SJCRH30 (cell line): ENCODE measurements at places on chromosomes 4 and X. TPM values are rescaled to one million over a fixed set of nuclear protein-coding genes. Genes with fewer than 3 reads are reported as not detected.

The SYTL5 gene
- total RNA-seq = 0.25 and 0.28 TPM in 2 replicates

The GPR50 gene
- total RNA-seq = not detected in 2 replicates

The TASL gene
- not detected in 2 replicates for total RNA-seq

The BEND4 gene
- 0.13 and 0.18 TPM in 2 replicates for total RNA-seq

The SHROOM4 gene
- 6.8 TPM in 2 replicates for total RNA-seq

The NAP1L3 gene
- total RNA-seq = 0.47 and 0.66 TPM in 2 replicates

The CEP135 gene
- total RNA-seq = 16.9 and 24.3 TPM in 2 replicates

The LRAT gene
- total RNA-seq = not detected in 2 replicates

The SUV39H1 gene
- 10.2 and 10.5 TPM in 2 replicates for total RNA-seq

The ARFIP1 gene
- total RNA-seq = 32.5 and 35.4 TPM in 2 replicates

The NDST3 gene
- 1.7 and 1.9 TPM in 2 replicates for total RNA-seq

GRCh38 chr4:7654550-7655445 is 220.1 kb upstream of the PSAPL1 start:
- DNase-seq = no peak

- DNase-seq = peak; percentile 10
These were observed 147.1 kb downstream of the NHS start for GRCh38 chrX:17521871-17522693.

DNA sequence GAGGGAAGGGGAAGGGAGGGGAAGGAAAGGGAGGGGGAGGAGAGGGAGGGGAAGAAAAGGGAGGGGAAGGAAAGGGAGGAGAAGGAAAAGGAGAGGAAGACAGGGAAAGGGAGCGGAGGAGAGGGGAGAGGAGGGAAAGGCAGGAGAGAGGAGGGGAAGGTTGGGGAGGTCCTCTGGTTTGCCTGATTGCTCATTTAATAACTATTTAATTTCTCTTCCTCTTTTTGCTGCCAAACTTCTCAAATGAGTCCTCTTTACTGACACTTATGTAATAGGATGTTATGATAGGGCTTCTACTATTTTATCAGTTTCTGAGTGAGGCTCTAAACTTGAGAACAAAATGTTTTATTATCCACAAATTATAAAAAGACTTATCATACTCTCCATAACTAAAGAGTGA is 35.4 kb upstream of the PPA2 start:
- DNase-seq = no peak

DNA sequence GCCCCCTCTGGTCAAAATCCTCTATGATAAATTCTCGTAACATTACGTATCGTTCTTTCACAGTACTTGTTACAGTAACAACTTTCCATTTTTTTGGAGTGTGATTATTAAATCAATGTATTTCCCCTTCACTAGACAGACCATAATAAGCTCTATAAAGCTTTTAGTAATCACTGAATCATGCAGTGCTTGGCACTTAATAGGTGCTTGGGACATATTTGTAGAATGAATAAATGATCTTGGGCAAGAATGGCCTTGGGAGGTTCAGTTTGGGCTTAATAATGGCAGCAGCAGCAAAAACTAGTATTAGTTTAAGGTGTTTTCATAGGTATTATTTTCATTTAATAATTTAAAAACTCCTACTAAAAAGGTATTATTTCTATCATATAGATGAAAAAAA is 33.4 kb upstream of the SFRP2 start:
- no peak for DNase-seq

DNA sequence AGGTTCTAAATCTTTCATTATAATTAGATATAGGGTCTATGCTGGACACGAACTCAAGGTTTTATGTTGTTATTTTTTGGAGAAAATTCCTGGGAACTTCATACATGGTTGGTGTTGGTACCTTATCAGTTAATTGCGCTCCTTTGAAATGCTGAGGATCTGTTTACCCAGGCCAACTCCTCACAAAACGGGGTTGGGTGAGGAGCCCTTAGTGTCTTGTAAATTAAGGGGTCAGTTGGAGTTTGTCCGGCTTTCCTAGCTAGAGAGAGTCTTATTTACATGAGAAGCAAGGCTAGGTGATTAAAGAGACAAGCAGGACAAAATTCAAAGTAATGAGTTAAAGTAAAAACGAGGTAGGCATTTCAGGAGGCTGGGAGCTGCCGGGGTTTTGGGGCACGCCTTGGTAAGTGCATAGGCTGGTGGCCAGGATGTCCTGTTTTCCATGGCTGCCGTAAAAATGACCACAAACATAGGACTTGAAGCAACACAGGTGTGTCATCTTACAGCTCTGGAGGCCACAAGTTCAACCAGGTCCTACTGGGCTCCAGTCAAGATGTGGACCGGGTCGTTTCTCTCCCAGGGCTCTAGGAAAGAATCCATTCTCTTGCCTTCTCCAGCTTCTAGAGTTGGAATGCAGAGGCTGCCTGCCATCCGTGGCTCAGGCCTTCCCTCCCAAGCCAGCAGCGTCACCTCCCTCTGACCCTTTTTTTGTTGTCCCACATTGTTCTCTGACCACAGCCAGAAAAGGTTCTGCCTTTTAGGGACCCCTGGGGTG is 19.8 kb downstream of the PSAPL1 start:
- no peak for DNase-seq

- DNase-seq = no peak
These were observed 74.1 kb downstream of the DOCK11 start for GRCh38 chrX:118569676-118570075.

GRCh38 chr4:80266902-80267380 is 477 bp downstream of the FGF5 start:
- DNase-seq = peak; percentile 18

DNA sequence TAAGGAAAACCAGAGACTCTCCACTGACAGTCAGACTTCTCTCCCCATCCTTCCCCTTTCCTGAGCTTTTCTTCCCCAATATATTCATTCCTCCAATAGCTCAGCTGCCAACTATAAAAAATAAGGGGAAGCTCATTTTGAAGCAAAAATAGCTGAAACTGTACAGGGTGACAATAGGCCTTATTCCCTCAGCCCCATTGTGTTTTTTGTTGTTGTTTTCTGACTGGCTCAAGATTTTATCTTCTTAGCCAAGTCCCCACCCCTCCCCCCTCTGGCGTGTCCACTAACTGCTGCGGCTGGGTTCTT is 26.2 kb downstream of the PRPS1 start:
- no peak for DNase-seq

GRCh38 chr4:38149997-38150671 is 189.9 kb downstream of the PTTG2 start:
- DNase-seq = no peak

- no peak for DNase-seq
These were observed 22.9 kb upstream of the KDM5C start for GRCh38 chrX:53247928-53248327.

DNA sequence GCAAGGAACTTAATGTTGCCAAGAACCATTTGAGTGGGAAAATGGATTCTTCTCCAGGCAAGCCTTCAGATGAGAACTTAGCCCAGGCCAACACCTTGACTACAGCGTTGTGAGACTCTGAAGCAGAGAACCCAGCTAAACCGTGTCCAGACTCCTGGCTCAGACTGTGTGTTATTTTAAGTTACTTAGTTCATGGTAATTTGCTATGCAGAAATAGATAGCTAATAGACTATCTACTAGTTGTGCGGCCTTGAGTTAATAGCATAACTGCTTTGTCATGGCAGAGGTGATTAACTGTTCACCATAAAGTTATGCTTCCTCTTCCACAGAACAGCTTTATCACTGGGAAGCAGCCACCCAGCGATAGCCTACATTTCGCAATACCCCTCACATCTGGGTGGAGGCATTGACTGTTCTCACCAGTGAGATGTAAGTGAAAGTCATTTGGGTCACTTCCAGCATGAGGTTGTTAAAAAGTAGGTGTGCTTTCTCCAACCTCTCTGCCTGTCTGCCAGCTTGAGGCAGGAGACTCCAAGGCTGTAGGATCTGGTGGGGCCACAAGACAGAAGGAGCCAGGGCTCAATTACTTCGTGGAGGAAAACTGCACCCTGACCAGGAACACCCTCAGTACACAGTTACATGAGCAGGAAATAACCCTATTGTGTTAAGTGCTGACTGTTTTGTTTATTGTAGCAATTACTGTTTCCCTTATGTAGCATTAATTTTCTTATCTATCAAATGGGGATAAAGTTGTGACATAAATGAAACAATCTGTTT is 94.2 kb downstream of the GPAT3 start:
- DNase-seq = no peak

GRCh38 chrX:153703036-153703370 is 15.3 kb downstream of the SLC6A8 start:
- no peak for DNase-seq

DNA sequence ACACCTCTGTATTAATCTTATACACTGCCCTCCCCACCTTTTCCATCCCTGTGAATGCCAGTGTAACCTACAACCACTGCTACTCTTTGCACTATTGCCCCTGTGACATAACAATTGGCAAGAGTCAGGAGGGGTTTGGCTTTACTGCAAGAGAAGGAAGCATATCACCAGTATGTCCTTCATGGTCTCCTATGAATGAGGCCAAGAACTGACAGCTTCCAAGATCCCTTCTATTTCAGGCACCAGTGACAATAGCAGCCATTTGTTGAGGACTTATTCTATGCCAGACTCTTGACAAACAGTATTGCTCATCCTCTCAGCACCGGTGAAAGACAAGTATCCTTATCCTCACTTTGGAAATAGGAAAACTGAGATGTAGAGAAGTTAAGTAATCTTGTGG is 363.9 kb downstream of the MID1IP1 start:
- DNase-seq = no peak

DNA sequence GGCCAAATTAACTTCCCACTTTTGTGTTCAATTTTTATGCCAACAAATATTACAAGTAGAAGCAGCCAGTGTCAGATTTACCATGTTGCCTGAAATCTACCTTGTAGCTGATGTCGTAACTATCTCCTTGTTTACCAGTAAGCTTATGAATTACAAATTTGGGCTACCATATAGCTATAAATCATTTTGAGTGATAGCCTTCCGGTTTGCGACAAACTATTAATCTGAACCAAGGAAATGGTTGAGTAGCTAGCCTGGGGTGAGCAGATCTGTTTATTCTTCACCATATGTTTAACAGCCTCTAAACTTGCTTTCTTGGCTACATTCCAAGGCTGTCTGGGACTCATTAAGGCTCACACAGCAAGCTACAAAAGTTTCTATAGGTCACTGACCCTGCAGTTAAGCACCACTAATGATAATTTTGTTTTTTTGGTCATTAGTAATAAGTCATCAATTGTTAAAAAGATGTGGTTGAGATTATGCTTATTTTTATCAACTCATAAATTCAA is 218.7 kb upstream of the SPOCK3 start:
- DNase-seq = peak; percentile 29

- no peak for DNase-seq
These were observed 60.8 kb upstream of the DHX15 start for GRCh38 chr4:24644983-24645764.

DNA sequence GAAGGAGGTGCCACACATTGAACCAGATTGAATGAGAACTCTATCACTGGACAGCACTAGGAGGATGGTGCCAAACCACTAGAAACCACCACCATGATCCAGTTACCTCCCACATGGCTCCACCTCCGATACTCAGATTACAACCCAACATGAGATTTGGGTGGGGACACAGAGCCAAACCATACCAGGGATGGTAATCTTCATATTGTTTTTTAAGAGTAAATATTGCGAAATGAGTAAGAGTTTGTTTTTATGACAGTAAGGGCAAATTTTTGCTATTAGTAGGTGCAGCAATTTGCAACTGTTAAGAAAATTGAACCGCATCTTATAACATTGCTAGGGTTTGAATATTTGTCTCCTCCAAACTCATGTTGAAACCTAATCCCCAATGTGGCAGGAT is 891.5 kb downstream of the NLGN4X start:
- DNase-seq = no peak

DNA sequence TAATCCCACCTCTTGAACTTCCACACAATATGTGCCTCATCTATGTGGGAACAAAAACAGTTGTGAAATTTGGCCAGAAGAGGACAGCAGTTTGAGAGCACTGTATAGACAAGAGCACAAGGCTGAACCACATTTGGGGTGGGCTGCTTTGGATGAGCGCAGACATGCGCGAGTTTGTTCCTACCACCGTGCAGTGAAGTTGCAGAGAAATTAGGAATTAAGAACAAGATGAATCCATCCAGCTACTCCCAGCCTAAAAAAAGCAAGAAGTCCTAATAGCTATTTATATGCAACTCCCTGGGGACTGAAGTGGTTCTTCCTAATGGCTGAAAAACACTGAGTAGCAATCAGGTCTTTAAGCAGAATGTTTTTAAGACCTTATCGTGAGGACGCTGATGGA is 1.0 kb downstream of the GAB3 start:
- DNase-seq = no peak

GRCh38 chr4:148800940-148801339 is 358.7 kb upstream of the NR3C2 start:
- DNase-seq = no peak

DNA sequence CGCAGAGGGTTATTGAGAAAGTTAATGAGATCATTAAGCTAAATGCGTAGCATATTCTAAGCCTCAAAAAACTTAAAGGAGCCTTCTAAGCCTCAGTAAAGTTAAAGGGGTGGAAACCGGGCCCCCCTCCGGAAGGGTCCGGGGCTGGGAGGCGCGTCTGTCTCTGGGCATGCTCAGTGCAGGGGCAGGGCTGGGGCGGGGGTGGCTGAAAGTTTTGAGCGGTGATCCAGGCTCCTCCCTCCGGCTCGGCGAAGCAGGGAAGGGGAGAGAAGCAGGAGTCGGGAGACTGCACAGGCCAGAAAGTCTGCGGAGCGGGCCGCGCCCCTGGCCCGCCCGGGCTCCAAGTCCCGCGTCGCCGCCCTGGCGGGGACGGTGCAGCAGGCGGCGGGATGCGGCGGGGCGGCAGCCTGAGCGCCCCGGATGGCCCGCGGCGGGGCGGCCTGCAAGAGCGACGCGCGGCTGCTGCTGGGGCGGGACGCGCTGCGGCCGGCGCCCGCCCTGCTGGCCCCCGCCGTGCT is at the start of gene EVC:
Gene EVC (plus strand): TSS at position 241 of the 518 bp plus-strand sequence. CDS start 180 bp downstream, at position 421.
- DNase-seq = peak; percentile 87

- DNase-seq = no peak
These were observed 548.9 kb downstream of the ARAP2 start for GRCh38 chr4:35695421-35695820.

DNA sequence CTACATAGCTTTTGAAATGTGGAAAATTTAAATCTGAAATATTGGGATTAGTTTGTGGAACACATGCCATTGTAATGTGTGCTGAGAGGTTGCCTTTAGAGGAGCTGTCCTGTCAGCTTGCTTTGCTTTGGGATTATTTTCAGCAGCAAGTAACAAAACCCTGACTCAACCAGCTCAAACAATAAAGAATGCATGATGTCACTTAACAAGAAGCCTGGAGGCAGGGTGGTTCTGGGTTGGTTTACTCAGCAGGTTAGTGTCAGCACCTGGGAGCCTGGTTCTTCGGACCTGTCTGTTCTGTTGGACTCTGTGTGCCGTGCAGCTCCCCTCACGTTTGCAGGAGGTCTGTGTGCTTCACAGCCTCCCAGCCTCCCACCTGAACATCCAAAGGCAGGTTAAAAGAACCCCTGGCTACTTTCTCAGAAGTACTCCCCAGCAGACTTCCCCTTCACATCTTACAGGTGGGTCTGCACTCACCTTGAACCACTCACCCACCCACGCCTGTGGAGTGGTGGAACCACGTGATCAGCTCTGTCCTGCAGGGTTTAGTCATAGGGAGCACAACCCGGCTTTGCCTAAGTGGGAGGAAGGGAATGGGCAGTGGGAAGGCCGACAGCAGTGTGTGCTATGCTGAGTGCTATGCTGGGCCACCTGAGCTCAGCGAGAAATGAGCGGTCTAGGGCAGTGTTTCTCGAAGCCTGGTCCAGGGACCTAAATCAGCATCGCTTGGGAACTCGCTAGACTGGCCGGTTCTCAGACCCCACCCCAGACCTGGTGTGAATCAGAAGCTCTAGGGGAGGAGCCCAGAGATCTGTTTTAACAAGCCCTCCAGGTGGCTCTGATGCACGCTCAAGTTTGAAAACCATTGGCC is 20.4 kb downstream of the TMEM131L start:
- no peak for DNase-seq

GRCh38 chrX:12223650-12224049 is 85.4 kb downstream of the FRMPD4 start:
- DNase-seq = no peak

- no peak for DNase-seq
These were observed 2.6 kb downstream of the AMER1 start for GRCh38 chrX:64202808-64203325.
